ENCODE measurements at places on chromosomes 4 and X. TPM values are rescaled to one million over a fixed set of nuclear protein-coding genes. Genes with fewer than 3 reads are reported as not detected.
A peak's percentile ranks its signal among the peaks of the same experiment; 100 is the strongest.

SLC4A4 gene
- 3.7 TPM for total RNA-seq

UGT2A3 gene
- total RNA-seq = not detected

UPF3B gene
- 8.8 TPM for total RNA-seq

ZNF732 gene
- total RNA-seq = 1.4 TPM

TMEM47 gene
- total RNA-seq = 39.6 TPM

DAPP1 gene
- 0.59 TPM for total RNA-seq

EXOC1L gene
- not detected for total RNA-seq

SNCA gene
- total RNA-seq = 27.3 TPM

SLC25A31 gene
- total RNA-seq = not detected

- no peak for DNase-seq
Observed at GRCh38 chr4:152247271-152247975, 288.5 kb downstream of the FBXW7 start.

DNA sequence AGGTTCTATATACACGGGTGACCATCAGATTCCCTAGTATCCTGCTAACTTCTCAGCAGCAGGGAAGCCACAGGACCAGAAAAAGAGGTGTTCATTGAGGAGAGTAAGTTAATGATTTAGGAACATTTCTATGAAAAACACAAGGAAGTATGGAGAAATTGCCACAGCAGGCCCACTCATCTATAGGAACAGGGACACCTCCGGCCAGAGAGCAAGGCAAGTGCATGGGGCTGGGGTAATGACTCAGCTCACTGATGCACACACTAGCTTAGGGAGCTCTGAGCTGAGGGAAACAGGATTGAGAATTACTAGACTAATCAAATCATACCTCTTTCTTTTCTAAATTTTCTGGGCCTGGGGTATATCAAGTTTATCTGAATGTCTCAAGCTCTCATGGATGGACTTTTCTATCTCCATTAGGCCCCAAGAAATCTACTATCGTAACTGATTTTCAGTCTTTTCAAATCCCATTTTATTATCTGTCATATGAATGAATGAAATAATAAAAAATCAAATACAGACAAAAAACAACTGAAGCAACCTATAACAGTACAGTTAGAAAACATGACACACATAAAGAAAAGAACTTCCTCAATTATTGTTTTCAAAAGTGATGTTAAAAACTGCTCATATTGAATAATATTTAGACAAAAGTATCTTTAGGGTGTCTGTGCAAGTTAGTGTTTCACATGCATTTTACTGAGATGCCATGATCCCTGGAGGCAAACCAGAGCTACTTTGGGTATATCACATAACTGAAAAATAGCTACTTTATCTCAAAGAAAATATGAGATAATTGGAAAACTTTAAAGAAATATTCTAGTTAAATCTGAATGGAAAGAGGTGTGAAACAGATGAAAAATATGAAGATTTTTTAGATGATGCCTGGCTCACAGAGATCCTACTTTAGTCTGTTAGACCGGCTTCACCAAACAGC is 89.8 kb downstream of the FBXO8 start:
- no peak for DNase-seq

DNA sequence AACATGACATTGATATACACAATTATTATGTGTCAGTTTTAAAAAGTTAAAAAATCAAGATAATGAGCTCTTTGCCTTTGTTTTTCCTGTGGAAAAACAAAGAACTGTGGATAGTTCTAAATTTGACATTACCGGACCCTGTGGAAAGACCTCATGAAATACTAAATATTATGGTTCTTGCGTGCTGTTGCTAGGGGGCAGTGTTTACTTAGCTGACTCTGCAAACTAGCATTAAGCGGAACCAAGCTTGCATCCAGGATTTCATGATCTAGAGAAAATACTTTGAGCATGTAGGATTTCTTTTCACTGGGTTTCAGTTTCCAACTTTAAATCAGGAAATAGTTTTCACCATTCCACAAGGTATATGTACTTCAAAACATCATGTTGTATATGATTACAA is 33.6 kb downstream of the CLCN4 start:
- DNase-seq = peak; percentile 60

DNA sequence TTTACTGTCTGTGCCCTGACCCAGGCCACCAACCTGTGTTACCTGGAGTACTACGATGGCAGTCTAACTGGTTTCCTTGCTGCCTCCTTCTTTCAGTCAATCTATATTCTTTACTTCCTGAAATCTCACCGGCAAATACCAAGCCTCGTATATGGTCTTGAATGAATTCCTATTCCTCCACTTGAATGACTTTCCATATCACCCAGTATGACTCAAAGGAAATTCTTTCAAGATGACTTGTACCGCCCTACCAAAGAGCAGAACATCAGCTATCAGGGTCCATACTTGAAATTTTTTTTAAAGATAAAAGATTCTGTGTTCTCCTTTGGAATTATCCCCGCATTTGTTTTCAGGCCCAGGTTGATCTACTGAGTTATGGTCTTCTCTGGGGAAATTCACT is 378.0 kb downstream of the AFF2 start:
- DNase-seq = peak; percentile 82

DNA sequence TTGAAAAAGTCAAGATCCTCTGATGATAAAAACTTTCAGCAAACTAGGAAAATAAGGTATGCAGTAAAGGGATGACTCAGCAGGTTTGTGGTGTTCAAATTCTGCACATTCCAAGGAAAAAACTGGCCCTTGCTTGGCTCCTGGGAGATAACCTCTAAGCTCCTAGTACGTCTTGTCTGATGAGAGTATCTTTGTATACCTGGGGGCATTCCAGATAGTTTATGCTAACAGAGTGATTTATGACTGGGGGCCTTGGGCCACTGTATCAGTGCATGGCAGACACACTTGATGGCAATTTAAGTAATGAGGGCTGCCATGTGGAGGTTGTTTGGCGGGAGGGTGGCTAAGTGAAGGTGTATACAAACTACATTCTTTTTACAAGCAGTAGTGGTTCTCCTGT is 56.9 kb downstream of the NSG1 start:
- DNase-seq = peak; percentile 73

DNA sequence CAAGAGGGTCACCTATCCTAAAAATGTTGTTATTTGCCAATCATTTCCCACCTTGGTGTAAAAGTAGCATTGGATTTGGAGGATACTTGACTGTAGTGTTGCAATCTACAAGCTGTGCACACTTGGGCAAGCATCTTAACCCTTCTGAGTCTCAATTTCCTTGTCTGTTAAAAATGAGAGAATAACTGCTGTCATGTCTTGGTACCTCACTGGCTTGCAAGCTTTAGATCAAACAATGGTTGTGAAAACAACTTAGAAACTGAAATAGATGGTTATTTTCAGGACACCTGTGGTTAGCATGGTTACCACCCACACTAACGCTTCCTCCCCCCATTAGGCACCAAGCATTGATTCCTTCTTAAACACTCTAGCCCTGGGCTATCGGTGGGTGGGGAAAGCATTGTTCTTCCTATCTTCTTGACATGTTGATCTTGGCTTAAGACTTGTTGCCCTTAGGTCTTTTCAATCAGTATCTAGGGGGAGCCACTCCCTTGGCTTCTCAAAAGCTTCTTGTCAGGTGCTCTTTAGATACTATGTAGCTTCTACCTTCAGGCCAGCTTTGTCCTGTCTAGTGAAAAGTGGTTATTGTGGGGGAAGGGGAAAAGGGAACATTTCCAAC is 10.6 kb upstream of the AMOT start:
- no peak for DNase-seq

DNA sequence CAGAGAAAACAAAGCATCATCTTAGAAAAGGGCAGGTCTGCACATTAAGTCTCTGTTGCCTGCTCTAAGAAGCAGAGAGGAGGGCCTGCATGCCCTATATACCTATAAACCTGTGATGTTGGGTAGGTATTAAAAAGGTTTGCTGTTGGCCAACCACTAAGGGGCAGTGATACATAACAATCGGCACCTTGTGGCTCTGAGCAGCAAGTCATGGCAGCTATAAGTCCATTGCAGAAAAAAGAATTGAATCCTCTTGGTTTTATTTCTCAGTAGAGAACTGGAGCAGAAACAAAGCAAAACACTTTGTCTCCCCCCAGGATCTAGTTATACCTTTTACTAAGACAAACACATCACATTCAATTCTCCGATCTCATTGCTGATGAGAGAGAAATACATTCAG is 1364.4 kb downstream of the STIM2 start:
- DNase-seq = peak; percentile 9

GRCh38 chr4:122873821-122874593 is 47.4 kb downstream of the FGF2 start:
- DNase-seq = peak; percentile 91

DNA sequence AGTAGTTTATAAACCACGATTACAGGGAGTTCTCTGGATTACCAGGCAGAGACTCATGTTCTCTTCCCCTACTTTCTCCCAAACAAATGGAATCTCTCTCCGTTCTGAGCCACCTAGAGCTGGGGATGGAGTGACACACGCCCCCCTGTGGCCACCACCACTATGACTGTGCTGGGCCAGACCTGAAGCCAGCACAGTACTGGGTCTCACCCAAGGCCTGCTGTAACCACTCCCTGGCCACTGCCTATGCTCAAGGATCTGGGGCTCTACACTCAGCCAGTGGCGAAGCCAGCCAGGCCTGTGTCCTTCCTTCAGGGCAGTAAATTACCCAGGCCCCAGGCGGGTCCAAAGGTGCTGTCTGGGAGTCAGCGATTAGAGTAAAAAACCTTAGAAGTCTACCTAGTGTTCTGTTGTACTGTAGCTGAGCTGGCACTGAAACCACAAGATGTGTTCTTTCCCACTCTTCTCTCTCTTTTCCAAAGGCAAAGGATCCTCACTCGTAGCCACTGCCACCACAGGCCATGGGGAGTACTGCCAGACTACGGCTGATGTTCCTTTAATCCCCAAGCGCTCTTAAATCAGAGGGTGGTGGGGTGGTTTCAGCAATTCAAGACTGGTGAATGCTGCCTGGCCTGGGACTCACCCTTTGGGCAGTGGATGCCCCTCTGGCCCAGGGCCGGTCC is 412.2 kb upstream of the ARX start:
- DNase-seq = no peak

DNA sequence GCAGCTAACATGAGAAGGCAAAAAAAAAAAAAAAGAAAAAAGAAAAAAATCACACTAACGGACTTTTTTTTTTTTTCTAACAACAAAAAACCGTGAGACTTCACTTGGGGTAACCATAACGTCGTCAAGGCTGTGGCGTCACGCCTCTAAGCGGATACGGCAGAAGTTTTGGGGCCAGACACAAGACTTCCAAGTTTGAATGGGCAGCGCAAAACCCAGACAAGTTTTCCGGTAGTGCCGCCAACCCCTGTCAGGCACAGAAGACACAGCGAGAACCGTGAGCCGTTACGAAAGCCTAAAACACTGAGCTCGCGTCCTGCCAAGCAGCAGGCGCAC is 556 bp upstream of the SMARCA5 start:
- DNase-seq = peak; percentile 83

- DNase-seq = peak; percentile 70
Observed at GRCh38 chr4:75723163-75724065, 963 bp upstream of the USO1 start.

- DNase-seq = no peak
Observed at GRCh38 chr4:89142691-89143669, 31.6 kb downstream of the TIGD2 start.

DNA sequence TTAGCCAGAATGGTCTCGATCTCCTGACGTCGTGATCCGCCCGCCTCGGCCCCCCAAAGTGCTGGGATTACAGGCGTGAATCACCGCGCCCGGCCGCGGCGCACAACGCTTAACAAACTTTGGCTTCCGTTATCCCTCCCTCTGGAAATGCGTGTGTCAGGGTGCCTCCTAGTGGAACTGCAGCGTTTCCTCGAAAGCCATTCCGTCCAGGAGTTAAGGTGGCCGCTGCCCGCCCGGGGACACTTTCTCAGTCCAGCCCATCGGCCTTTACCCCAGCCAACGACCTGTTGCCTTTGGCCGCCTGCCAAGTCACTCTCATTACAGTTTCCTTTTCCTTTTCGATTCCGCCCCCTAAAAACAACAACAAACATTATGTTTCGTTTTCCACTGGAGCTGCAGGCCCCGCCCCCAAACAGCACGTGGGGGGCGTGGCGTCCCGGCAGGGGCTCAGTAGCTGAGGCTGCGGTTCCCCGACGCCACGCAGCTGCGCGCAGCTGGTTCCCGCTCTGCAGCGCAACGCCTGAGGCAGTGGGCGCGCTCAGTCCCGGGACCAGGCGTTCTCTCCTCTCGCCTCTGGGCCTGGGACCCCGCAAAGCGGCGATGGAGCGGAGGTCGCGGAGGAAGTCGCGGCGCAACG is at the start of gene HERC5:
TSS of gene HERC5 (plus strand) at position 450 of the 637 bp plus-strand sequence. CDS start at position 601, 151 bp downstream.
- DNase-seq = peak; percentile 81

- peak; percentile 37 for DNase-seq
Observed at GRCh38 chr4:77861495-77861894, 1.1 kb upstream of the MRPL1 start.

DNA sequence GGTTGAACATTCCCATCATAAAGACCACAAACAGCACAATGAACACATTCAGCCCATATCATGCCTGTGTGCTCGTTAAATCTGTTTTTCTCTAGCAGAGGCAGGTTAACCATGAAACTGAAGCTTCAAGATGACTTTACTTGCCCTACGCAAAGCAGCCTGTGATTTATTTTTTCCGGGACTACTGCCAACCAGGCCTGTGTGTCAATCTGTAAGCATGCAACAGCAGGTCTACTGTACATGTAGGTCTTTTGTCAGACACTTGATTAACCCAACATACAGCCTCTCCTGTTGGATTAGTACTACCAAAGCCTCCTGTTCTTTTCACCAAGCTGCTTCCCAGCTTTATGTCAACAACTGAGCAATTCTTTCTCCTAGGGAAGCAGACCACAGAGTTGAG is 85.5 kb upstream of the ACSL1 start:
- peak; percentile 33 for DNase-seq

DNA sequence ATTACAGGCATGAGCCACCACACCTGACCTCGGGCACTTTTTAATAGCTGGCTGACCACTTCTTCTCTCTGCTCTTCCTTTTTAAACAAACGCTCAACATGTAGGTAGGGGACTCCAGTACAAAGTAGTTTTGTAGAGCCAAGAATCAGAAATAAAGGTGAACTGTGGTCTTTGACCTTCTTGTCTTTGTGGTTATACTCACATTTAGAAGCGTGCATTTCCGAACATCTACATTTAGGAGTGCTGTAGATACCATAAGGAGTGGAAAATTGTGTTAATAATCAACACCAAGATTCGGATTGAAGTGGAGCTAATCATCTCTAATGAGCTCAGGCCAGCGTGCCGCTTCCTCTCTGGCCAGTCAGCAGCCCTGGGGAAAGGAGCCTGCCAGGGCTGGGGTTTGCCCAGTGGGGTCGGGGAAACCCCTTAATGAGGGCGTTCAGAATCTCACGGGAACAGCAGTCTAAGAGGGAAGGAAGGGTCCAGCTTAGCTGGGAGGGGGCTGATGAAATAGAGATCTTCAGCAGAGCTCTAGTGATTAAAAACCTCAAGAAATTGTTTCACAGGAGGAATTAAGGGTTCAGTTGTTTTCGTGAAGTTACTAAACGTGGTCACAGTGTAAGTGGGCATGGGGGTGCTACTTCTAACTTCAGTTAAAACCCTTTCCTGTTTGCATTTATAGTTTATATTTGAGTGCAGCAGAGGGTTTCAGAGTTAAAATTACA is 81.2 kb downstream of the GAB1 start:
- DNase-seq = no peak

DNA sequence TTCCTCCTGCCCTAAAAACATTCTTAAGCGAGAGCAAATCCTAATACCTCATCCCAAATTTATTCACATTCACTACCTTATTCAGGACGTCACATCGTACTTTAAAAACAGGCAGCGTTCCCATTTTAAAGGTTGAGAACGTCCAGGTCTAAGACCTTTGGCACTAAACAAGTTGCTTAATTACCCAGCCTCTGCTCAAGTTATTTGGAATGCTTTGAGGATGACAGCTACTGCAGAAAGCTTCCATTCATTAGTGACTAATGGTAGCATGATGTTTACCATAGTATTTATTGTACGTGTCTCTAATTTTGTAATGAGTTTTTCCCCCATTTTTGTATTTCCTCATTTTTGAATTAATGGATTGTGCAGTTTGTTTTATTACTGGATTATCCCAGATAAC is 1.5 kb downstream of the USP38 start:
- DNase-seq = peak; percentile 45
